Fibroblast of skin of left quadriceps (primary cell): ENCODE measurements at places on chromosomes 2 and 18.

DNA sequence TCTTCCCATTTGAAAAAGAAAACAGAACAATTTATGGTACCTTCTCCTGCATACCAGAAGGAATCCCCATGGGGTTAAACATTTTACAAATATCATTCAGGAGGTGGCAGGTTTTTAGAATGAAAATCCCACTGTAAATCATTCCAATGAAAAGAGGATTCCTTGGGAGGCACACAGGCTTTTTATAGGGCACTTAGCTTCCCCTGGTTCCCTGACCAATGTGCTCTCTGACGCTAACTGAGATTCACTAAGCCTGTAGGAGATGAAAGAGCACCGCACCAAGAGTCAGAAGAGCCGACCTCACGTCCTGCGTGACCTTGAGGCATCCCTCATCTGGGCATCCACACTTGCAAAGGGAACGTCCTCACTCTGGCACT is 82.5 kb downstream of the CMPK2 start:
- no peak for DNase-seq

GRCh38 chr2:24421668-24422067 is 61.3 kb upstream of the ITSN2 start:
- DNase-seq: no peak

DNA sequence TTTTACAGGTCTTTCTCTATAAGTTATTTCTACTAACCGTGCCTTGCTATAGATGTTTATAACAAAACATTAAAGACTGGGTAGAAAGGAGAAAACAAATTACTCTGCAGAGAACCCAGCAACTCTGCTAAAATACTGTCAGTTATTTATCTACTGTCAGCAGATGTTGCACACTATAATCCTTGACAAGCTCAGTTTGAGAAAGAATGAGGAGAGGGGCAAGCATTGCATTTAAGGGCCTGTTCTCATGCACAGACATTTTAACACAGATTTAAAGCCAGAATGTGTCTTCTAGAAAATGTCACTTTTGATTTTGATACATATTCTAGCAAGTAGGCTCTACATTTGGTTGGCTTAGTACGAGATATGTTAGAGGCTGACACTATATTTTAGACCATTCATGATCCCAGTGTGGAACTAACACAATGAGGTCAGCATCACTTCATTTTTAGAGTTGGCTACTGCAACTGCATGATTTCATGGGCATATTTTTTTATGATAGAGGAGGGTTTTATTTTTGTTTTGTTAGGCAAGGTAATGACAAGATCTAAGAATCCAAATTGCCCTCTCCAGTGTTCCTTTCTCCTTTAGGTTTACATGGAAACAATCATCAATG is 516.4 kb downstream of the ZEB2 start:
- no peak for DNase-seq

GRCh38 chr2:229446350-229446749 is 175.3 kb upstream of the PID1 start:
- no peak for DNase-seq

GRCh38 chr2:66507673-66508201 is 72.8 kb downstream of the MEIS1 start:
- DNase-seq: no peak

DNA sequence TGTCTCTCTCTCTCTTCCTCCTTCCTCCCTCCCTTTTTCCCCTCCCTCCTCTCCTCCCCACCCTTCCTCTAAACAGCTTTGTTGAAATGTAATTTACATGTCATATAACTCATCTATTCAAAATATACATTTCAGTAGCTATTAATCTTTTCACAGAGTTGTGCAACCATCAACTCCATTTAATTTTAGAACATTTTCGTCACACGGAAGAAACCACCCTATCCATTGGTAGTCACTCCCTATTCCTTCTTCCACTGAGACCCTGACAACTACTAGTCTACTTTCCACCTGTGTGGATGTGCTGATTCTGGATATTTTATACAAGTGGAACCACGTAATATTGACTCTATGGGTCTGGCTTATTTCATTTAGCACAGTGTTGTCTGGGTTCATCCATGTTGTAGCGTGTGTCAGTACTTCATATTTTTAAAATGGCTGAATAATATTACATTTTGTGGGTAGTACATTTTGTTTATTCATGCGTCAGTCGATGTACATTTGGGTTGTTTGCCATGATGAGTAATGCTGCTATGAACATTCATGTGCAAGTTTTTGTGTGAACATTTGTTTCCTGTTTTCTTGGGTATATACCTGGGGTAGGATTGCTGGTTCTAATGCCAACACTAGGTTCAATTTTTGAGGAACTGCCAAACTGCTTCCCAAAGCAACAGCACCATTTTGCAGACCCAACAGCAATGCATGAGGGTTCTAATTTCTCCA is 100.1 kb upstream of the GCFC2 start:
- DNase-seq: no peak

- DNase-seq: peak; percentile 49
Measured at GRCh38 chr2:164840930-164841718, 499 bp downstream of the COBLL1 start.

- no peak for DNase-seq
Measured at GRCh38 chr2:14602309-14602708, 30.2 kb upstream of the LRATD1 start.

DNA sequence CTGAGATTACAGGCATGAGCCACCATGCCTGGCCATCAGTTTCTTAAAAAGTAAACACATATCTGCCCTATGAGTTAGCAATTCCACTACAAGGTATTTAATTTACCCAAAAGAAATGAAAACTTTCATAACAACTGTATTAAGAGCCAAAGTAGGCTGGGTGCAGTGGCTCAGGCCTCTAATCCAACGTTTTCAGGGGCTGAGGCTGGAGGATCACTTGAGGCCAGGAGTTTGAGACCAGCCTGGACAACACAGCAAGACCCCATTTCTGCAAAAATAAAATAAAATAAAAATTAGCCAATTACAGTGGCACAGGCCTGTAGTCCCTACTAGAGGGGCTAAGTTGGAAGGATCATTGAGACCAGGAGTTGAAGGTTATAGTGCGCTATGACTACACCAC is 6.5 kb downstream of the ROCK2 start:
- no peak for DNase-seq

DNA sequence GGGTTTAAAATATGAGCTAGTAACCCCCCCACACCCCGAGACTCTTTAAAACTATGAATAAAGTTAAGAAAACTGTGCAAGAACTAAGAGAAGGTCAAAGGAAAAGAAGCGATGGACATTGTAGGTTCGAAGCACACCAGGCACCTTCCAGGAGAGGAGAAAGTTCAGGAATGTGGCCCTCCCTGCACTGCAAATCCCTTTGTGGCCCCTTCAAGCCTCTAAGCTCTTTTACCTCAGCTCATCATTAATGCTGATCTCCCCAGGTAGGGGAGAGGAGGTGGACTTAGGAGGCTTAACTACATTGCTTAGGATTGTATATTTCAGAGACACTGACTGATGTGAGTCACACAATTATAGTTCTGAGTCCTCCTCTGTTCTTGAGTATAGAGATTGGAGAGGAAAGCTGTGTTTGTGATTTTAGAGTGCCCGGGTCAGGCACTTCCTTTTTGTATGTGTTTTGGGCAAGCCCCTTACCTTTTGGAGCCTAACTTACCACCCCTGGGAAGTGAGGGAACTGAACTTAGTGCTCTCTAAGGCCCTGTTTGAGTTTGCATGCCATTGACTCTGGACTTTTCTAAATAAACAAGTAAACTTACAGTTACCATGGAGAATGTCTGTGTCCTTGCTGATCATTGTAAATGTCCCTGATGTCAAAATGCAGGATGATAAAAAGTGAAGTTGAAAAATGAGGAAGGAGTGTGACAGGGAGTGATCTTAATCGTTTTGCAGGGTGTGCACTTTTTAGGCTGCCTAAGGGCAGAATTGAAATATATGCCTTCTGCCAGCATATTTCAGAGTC is 140.8 kb upstream of the ZEB2 start:
- no peak for DNase-seq

GRCh38 chr2:141957321-141957720 is 173.5 kb downstream of the LRP1B start:
- no peak for DNase-seq

DNA sequence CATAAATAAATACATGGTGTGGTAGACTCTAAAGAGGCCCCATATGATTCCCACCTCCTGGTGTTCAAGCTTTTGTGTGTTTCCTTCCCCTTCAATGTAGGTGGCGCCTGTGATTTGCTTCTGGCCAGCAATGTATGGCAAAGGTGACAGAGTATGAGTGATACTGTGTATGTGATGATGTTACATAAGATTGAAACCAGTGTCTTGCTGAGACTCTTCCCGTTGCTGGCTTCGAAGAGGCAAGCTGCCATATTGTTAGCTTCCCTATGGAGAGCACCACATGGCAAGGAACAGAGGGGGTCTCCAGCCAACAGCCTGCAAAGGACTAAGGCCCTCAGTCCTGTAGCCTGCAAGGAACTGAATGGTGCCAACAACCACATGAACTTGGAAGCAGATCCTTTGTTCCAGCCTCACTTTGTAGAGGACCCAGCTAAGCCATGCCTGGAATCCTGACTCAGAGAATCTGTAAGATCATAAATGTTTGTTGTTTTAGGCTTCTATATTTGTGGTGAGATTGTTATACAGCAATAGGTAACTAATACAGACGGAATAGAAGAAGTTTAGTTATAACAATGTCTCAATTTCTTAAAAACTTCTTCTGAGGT is 1.7 kb upstream of the SMAD4 start:
- no peak for DNase-seq

- DNase-seq: no peak
Measured at GRCh38 chr2:28538652-28539051, 42.8 kb downstream of the PLB1 start.

- DNase-seq: no peak
Measured at GRCh38 chr2:75600461-75601011, 39.8 kb upstream of the EVA1A start.

- DNase-seq: no peak
Measured at GRCh38 chr2:113922784-113923183, 32.9 kb downstream of the ACTR3 start.

DNA sequence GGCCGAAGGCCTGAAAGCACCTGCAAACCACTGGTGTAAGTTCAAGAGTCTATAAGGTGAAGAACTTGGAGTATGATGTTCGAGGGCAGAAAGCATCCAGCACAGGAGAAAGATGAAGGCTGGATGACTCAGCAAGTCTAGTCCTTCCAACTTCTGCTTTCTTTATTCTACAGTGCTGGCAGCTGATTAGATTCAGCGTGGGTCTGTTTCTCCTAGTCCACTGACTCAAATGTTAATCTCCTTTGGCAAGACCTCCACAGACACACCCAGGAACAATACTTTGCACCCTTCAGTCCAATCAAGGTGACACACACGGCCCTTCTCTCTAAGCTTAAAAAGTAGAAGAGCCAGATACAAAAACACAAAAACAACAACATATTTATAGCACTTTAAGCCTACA is 43.4 kb downstream of the NMS start:
- DNase-seq: no peak

GRCh38 chr18:8029061-8029460 is 461.9 kb downstream of the PTPRM start:
- DNase-seq: no peak

DNA sequence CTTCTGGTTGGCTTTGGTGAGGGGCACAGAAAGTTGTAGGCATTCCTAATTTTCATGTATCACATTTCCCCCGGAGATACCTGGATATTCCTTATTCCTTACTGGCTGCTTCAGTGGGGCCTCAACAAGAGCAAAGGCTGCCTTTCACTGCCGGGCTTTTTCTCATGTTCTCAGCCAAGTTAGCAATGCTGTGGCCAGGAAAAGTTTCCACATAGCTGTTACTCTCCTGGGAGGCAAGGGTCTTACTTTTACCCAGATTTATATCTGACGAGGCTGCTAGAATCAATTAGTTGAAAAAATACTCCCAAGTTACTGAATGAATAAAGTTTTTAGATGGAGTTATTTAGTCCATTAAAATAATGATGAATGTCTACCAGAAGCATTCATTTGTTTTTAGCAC is 230.5 kb downstream of the ZNF407 start:
- DNase-seq: no peak

DNA sequence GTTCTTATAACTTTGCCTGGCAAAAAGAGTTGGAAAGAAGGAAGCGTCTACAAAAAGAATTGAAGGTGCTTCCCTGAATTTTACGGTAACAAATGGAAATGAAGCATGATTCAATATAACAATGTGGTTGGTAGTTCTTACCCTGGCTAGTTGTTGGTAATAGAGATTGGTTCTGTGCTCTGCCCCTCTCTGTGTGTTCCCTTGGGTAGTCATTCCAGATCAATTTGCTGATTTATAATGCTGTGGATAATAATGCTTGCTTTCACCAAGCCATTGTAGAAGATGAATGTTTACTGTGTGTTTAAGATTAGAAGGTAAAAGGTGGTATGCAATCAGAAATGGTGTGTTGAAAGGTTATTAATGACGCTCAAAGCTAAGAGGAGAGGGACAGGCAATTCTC is 577.8 kb upstream of the NXPH2 start:
- no peak for DNase-seq

DNA sequence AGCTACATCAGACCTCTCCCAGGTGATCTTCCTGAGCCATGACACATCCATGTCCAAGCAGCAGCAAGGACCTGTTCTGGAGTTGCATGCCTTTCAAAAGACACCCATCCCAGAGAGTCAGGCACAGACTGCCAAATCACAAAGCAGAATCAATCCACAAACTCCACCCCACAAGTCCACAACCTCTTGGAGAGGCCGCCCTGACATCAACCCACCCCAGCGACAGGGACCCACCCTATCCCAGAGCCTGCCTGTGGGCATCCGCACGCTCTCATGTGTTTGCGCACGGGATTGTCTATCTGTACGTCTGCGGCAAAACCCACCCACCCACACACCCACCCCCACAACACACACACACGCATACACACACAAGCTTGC is 11.9 kb downstream of the SMAD7 start:
- DNase-seq: no peak

- no peak for DNase-seq
Measured at GRCh38 chr2:120231974-120232635, 8.9 kb upstream of the TMEM185B start.

DNA sequence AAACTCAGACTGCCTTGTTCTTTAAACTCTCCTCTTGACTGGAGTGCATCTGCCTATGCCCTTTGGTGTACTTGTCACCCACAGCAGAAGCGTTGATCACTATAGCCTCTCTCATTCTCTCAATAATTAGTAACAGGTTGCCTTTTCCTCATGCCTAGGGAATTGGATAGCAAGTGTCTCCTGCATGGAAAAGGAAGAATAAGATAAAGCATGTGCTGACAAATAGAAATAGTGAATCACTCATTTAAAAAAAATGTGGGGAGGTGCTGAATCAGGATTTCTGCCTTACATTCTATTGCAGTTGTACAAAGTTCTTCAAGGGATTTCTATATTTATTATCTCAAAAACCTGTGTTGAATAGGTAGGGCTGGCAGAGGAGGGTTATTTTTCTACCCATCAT is 323.0 kb downstream of the TXNL1 start:
- DNase-seq: peak; percentile 75
